ENCODE measurements at places on chromosomes 11 and 22. TPM values are rescaled to one million over a fixed set of nuclear protein-coding genes. Genes with fewer than 3 reads are reported as not detected.

Gene ALDH3B2
- total RNA-seq: not detected

Gene PARVA
- total RNA-seq: 220 TPM

Gene P2RX6
- 0.50 TPM for total RNA-seq

Gene MTFP1
- total RNA-seq: 1.2 TPM

Gene ASRGL1
- 6.6 TPM for total RNA-seq

Gene PITPNB
- total RNA-seq: 99.7 TPM

Gene CRYBA4
- total RNA-seq: not detected

Gene OOSP2
- not detected for total RNA-seq

Gene GATD1
- total RNA-seq: 24.0 TPM

Gene MUC2
- total RNA-seq: not detected

Gene OR8D1
- total RNA-seq: not detected

Gene APLNR
- 5.6 TPM for total RNA-seq

DNA sequence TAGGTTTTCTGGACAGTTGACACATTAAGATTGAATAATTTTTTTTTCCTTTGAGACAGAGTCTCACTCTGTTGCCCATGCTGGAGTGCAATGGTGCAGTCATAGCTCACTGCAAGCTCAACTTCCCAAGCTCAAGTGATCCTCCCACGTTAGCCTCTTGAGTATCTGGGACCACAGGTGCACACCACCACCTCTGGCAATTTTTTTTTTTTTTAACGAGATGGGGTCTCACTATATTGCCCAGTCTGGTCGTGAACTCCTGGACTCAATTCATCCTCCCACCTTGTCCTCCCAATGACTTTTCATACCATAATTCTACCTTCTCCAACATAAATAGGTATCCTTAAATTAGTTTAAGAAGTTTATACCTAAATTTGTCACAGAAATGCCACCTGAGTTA lies 8.5 kb downstream of the EIF4ENIF1 start:
- no peak for DNase-seq

DNA sequence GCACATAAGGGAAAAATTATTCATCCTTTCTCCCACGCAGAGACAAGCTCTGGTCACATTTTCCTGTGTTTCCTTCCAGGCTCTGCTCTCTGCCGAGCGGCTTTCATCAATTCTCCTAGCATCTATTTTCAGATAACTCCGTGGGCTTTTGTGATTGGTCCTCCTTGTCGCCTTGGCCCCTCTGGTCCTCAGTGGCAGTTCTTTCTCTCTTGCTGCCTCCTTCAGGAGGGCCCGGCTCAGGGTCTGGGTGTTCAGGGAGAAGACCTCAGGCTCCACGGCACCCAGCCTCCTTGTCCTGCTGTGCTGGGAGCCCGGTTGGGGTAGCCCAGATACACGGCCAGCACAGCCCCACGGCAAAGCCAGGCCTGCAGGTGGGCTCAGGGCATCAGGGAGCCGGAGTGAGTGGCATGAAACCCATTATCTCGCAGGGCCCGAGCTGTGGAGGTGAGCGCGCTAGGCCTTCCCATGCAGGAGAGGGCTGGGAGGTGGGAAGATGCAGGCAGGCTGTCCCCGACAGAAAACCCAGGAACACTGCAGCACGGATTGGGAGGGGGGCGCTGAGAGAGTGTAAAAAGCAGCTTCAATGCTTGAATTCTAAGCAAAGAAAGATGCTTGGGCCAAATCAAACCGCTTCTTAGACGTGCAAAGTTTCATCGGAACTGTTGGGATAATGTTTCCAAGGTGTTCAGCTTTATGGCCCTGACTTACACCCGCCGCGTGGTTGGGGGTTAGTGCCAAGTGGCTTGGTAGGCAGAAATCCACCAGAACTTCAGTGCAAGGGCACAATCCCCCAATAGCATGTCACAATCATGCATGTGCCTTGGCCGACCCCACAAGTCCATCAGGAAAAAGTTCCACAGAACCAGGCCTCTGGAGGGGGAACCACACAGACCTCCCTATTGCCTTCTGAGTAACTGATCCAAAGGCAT lies 81.9 kb upstream of the WNT7B start:
- DNase-seq: no peak

DNA sequence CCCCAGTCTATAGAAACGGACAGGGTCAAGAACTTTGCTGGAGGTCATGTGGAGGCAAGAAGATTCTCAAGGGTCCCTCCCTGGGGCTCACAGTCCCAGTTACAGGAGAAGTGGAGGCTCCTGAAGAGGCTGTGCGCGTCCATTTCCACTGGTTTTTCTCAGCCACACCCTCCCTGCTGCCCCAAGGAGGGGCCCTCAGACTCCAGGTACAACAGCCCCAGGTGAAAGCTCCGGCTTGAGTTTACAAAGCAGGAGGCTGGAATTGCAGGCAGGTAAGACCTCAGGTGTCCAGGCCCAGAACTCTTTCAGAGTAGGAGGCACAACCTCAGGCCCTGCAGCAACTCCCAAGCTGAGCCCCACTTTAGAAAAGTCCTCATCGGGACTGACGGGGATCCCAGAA lies 3.1 kb downstream of the SHANK2 start:
- DNase-seq: no peak

GRCh38 chr11:13333456-13333957 lies 55.9 kb downstream of the BMAL1 start:
- no peak for DNase-seq

DNA sequence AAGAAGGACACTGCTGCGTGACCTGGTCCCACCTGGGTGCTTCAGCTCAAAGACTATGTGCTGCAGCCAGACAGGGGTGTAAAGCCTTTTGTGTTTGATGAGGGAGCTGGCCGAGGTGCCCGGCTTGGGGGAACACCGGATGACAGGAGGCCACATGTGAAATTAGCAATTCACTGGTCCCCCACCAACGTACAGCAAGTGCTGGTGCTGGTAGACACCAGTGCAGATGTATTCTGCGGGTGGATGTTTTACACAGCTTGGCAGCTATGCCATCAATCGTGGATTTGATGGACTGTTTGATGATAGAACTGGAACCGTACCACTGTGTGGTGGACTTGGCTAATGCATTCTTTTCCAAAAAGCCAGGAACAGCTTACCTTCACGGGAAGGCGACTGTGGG lies 47.9 kb upstream of the LIPT2 start:
- no peak for DNase-seq

GRCh38 chr11:89540826-89541225 lies 49.7 kb upstream of the NOX4 start:
- no peak for DNase-seq

DNA sequence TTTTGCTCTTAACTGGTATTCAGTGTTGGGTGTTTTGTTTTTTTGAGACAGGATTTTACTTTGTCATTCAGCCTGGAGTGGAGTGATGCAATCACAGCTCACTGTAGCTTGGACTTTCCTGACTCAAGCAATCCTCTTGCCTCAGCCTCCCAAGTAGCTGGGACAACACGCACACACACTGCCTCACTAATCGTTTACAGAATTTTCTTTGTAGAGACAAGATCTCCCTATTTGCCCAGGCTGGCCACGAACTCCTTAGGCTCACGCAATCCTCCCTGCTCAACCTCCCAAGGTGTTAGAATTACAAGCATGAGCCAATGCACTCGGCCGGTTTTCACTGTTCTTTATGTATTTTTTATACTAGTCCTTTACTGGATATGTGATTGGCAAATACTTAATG lies 51.0 kb upstream of the IGLL5 start:
- peak; percentile 37 for DNase-seq

GRCh38 chr11:45563171-45563570 lies 102.3 kb downstream of the CHST1 start:
- DNase-seq: no peak

DNA sequence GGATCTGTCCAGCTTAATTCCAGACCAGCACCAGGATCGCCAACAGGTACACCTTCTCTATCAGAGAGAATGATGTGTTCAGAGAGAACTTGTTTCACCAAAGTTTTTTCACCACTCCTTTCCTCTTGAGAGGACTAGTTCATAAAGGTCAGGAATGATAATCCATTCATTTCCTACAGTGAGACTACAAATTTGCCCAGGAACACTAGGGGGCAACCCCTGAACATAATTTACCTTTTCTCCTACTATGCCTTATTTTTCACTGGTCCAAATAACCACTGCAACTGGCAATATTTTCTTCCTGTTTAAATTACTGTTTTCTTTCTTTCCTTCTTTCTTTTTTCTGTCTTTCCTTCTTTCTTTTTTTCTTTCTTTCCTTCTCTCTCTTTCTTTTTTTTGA lies 22.5 kb downstream of the CAVIN3 start:
- no peak for DNase-seq

GRCh38 chr11:37264060-37264459 lies 666.0 kb upstream of the RAG2 start:
- DNase-seq: no peak

DNA sequence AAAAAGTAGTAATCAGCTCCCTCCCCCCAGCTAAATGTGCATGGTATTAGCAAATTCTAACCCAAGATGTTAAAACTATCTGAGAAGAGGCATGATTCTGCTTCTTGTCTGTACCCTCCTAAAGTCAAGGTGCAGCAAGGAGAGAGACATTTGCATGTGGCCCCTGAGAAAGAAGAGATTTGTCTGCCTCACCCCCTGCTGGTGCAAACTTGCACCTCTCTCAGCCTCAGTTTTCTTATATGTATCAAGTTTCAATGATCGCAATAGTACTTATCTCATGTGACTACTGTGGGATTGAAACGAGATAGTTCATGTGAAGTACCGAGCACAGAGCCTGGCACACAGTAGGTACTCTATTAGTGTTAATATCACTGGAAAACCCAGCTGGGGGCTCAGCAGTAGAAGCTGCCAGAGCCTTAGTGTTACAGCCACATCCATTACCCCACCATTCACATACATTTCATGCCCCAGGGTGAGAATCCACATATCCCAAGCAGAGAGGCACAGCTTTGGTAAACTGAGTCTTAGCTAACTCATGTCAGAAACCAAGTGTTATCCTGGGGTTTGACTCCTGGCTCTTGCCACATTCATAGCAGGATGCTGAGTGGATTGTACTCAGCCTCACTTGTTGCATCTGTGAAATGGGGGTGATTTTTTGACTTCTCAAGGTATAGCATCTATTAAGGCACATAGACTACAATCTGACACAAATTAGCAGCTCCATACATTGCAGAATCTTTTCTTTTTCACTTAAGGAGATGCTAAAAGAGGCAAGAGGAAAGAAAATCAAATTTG lies 24.9 kb downstream of the CD44 start:
- no peak for DNase-seq

- no peak for DNase-seq
Observed at GRCh38 chr11:61718621-61719302, 33.7 kb upstream of the MYRF start.

GRCh38 chr11:59767225-59767611 lies 12.0 kb downstream of the STX3 start:
- no peak for DNase-seq

DNA sequence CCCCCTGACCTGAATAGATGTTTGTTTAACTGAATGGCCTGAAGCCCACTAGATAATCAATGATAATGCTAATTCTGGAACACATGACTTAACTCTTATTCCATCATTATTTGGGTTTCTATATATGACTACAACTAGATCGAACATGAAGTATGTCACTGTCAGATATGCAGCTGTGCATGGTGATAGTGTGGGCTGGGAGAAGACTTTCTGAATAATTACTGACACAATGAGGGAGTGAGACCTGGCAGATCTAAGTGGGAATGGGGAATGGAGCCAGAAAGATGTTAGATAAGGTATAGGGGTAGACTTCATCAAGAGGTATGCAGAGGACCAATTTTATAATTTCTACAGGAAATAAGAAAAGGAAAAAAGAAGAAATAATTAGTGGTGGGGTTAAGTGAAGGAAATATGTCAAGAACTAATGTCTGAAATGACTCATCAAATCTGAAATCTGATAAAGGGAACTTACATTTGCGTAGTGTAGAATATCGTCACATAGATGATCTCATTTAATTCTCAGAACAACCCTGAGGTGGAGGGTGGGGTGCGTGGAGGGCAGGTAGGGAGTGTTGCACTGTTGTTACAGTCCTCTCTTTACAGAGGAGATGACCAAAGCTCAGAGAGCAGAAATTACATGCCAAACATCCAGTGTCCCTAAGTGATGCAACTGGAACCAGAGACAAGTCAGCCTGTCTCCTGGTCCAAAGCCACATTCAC lies 68.2 kb upstream of the EED start:
- no peak for DNase-seq

- no peak for DNase-seq
Observed at GRCh38 chr11:66868726-66869566, 12.1 kb downstream of the LRFN4 start.

- DNase-seq: no peak
Observed at GRCh38 chr11:127249576-127249975, 249.0 kb upstream of the KIRREL3 start.

- peak; percentile 53 for DNase-seq
Observed at GRCh38 chr11:15670520-15671070, 555.9 kb downstream of the INSC start.

DNA sequence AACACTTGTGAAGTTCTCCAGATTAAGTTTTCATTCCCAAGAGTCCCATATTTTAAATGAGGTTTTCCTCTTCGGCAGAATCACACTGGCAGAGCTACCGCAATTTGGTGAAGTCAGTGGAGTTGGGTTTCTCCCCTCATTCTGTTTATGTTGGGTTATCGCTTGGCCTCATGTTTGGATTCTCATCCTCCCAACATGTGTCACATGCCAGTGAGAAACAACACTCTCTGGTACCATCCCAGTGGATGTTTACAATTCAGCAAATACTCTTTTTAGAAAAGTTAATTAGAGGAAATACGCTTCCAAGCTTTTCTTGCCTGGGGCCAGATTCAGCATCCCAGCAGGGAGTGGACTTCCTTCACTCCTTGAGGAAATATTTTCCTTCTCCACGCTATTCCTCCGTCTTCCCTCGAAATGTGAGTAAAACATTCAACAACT lies 2.1 kb downstream of the PAMR1 start:
- DNase-seq: no peak

- DNase-seq: no peak
Observed at GRCh38 chr22:26374391-26375026, 54.6 kb upstream of the ASPHD2 start.

- no peak for DNase-seq
Observed at GRCh38 chr11:14541192-14541947, 21.2 kb upstream of the PSMA1 start.

DNA sequence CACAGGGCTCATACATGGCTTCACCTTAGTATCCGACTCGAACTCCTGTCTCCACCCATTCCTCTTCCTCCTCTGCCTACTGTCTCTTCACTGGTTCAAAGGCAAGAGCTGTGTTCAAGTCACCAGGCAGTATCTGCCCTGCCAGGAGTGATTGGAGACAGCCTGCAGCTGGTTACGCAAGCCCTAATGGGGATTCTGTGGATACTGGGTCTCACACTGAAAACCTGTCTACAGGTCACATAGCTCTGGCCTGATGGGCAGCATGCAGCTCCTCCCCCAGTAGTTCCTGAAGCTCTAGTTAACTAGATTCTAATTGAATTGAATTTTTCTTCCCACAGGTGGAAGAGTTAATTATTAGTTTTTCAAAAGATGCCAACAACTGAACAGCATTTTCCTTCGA lies 332.2 kb downstream of the TMEM135 start:
- no peak for DNase-seq
